ENCODE measurements at places on chromosomes 2 and 18.

GRCh38 chr2:32777714-32778113 is 149.9 kb downstream of the TTC27 start:
- no peak for DNase-seq

GRCh38 chr18:78622907-78623541 is 356.6 kb upstream of the SALL3 start:
- no peak for DNase-seq

GRCh38 chr2:141331127-141331526 is 799.7 kb downstream of the LRP1B start:
- no peak for DNase-seq

DNA sequence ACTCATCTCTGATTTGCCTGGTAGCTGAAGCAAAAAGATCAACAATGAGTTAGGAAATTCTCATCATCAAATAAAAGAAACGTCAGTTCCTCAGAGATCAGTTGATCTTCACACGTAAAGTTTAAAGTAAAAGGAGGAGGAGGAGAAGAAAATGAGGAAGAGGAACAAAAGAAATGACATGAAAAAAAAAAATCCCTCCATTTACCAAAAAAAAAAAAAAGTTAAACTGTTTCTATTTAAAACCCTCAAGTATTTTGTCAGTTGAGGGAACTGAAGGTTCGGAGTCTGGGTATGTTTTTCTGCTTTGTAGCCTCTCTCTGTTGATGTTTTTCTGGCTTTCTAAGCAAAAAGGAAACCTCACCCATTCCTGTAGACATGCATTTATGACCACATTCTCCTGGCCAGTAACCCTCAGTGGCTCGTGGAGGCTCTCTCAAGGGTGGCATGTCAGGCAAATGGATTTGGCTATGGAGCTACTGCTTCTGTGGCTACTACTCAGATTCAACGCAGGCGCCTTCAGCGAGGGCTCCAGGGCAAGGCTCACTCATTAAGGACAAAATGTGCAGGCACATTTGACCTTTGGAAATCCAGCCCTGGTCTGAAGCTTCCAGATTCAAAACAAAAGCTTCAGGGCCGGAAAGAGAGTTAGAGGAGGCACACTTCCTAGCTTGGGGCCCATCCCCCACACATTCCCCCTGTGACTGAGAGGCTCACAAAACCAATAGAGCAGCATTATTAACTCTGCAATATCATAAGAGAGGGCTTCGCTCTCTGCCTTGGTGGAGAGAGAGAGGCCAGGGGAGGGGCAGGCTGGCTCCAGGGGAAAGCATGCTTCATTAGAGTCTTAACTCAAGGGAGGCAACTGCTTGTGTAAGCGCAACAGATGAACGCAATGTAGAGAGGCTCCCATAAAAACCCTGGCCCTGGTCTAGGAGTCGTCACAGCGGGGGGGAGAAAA is 22.3 kb downstream of the KLF7 start:
- peak; percentile 68 for DNase-seq

GRCh38 chr2:38911191-38911590 is 21.5 kb downstream of the ARHGEF33 start:
- no peak for DNase-seq

DNA sequence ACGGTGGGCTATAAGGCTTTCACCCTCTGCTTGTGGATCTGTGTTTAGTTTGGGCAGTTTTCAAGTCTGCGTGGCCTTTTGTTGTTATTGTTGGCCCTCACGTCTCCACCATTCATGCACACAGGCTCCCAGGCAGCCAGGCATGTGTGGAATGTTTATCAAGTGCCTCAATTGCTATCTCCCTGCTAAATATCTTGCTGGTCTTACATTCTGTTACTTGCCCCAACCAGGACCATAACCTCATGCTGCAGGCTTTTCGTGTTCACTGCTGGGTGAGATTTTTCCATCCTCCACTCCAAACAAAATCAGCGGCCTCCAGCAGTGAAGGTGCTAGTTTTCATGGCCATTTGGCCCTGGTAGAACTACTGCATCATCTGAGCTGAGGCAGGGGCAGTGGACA is 63.0 kb upstream of the DSC1 start:
- DNase-seq: no peak

GRCh38 chr2:214651451-214651850 is 158.0 kb downstream of the BARD1 start:
- DNase-seq: no peak

Data from inflammatory macrophage treated with lipopolysaccharide for 1 hour (primary cell).